ENCODE measurements at places on chromosomes 16 and 17. TPM values are rescaled to one million over a fixed set of nuclear protein-coding genes. Genes with fewer than 3 reads are reported as not detected.

Gene CPHXL2
- not detected for total RNA-seq

Gene TVP23A
- 0.20 TPM for total RNA-seq

Gene NPIPB9
- 5.8 TPM for total RNA-seq

Gene TBC1D3B
- total RNA-seq: 8.5 TPM

Gene MLKL
- total RNA-seq: 50.0 TPM

Gene IRX3
- not detected for total RNA-seq

Gene EPX
- total RNA-seq: not detected

Gene ADCY9
- total RNA-seq: 7.8 TPM

Gene PGP
- total RNA-seq: 14.2 TPM

Gene CIITA
- total RNA-seq: 35.0 TPM

Gene CHRNE
- total RNA-seq: 3.8 TPM

Gene GGT6
- total RNA-seq: not detected

Gene KRTAP9-4
- total RNA-seq: not detected

Gene ZNF764
- total RNA-seq: 15.6 TPM

Gene MED9
- 21.6 TPM for total RNA-seq

All from CD4-positive, CD25-positive, alpha-beta regulatory T cell (primary cell).